T-helper 17 cell (primary cell): ENCODE measurements at places on chromosomes 3 and 15.
A peak's percentile ranks its signal among the peaks of the same experiment; 100 is the strongest.

DNA sequence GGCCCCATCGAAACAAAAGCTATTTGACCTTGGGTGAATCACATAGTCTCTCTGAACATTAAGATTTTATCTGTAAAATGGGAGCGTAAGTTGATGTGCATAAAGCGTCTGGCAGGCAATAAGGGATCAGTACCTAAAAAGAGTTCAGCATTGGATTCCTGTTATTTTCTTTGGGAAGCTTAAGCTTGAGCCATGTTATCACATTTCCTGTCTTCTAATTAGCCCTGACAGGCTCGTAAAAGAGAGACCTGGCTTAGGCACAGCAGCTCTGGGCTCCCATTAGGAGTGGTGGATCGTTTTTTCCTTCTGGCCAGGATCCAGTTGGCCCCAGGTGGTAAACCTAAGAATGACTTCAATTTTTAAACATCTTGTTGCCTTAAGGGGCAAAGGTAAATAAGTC, 26.0 kb upstream of the CA12 start:
- no peak for DNase-seq

DNA sequence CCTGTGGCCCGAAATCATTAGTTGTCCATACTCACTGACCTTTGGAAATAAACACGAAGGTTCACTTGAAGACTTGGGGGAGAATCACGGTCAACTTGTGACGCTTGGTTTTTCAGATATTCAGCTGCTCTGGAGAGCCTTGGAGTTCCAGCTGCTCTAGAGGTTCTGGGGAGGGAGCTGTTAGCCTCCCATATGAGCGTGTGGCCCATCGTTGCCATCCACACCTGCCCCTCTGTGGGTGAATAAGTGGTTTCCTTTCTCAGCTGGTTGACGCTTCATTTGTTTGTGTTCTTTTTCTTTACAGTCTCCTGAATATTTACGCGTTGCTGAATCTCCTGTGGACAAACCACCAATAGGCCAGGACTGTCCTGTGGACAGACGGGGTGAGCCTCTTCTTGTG, 35.6 kb downstream of the APBA2 start:
- no peak for DNase-seq

GRCh38 chr3:106006001-106006400, 137.2 kb upstream of the CBLB start:
- DNase-seq: no peak

GRCh38 chr15:64478863-64479262, 18.5 kb downstream of the ZNF609 start:
- no peak for DNase-seq

DNA sequence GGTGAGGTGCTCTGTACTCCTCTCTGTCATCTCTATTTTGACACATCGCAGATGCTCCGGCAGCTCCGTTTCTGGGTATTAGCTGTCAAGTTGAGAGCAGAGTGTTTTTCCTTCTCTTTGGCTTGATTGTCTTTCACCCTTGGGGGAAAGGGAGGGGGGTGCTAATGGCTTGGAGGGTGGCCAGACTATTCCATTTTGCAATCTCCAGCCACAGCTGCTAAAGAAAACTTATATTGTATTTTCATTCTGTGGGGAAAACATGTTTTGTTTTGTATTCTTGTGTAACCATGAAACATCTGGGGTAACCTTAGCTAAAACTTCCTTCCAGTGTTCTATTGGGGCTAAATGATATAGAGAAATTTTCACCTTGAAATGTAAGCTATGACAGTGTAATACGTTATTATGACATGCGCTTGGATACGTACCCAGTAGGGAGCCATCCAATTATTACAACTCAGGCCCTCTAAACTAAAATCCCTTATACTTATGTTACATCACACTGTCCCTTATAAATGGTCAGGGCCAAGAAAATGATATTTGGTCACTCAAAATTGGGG, 14.0 kb upstream of the LARP6 start:
- no peak for DNase-seq

GRCh38 chr3:133825969-133826727, 20.5 kb downstream of the SRPRB start:
- no peak for DNase-seq

DNA sequence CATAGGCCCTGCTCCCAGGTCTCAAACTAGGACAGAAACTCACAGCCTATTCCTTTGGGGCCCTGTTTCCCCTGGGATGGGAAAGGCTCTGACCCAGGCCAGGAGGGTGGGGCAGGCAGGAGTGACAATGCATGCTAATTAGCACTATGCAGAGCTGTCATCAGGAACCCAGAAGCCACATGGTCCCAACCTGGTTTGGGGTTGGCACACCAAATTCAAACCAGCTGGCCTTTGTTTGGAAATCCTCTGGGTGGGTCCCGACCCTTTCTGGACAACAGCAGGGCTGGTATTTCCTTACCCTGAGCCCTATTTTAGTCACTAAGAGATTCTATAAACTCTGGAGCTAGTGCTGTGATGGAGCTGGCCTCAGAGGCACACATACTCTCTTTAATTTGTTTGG, 166.2 kb downstream of the LRTM1 start:
- no peak for DNase-seq

DNA sequence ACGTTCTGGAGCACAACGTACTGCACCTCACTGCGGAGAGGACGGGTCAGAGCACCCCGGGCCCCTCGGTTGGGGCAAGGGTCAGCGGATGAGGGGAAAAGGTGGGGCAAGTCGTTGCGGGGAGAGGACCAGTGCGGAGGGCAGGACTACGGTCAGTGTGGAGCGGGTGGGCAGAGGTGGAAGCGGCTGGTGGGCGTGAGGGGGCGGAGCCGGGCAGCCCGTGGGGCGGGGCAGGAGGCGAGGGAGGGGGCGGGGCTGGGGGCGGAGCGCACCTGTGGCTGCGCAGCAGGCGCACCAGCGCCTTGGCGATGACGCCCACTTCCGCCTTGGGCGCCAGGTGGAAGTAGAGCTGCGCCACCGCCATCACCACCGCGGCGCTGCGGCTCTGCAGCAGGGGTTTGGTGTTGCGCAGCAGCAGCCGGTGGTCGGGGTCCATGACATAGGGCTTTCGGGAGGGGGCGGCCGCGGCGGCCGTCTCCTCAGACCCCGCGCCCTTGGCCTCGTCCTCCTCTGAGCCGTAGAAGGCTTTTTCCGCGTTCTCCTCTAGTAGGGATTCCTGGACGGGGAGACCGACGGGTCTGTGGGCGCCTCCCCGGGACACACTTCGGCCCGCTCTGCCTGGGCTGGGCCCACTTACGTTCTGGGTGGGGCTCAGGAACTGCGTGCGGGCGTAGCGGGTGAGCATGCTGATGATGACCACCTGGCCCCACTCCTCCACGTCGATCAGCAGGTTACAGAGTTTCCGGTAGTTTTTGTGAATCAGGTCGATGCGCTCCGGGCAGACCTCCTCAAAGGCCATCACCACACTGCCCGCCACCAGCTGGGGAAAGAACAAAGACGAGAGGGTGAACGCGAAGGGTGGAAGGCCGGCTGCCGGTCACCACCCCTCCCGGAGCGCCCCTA, 29.2 kb downstream of the AP3B2 start:
- DNase-seq: peak; percentile 66

GRCh38 chr3:148583793-148584192, 113.9 kb upstream of the AGTR1 start:
- no peak for DNase-seq

DNA sequence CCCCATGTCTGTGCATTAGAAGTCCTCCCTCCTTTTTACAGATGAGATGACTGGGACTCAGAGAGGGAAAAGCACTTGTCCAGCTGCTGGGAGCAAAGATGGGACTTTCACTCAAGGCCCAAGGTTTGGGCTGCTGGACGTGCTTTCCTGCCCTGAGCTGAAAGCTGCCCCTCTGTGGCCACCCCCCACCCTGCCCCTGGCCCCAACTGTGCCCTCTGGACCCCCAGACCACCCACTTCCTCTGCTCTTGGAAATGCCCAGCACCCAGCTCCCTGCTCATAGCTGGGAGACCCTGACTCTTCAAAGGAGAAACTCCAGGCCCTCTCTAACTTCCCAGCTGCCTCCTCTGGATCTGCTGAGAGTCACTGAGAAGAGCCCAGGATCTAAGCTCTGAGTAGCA, 20.7 kb downstream of the GRIP2 start:
- DNase-seq: no peak

DNA sequence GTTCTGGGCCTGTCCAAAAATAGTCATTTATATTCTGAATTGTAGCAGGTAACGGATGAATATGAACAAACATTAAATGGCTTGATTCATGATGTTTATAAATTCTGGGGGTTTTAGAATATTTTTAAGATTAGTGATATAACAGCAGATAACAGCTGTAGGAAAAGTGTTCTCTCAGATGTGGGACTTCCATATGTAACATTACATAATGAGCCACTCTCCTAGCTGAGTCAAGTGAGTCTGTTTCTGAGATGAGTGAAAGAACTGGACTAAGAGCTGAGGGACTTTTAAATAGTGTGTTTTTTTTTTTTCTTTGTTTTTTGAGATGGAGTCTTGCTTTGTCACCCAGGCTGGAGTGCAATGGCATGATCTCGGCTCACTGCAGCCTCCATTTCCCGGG, 13.9 kb downstream of the YEATS2 start:
- DNase-seq: no peak

GRCh38 chr3:45904931-45905330, 18.6 kb downstream of the CCR9 start:
- no peak for DNase-seq

DNA sequence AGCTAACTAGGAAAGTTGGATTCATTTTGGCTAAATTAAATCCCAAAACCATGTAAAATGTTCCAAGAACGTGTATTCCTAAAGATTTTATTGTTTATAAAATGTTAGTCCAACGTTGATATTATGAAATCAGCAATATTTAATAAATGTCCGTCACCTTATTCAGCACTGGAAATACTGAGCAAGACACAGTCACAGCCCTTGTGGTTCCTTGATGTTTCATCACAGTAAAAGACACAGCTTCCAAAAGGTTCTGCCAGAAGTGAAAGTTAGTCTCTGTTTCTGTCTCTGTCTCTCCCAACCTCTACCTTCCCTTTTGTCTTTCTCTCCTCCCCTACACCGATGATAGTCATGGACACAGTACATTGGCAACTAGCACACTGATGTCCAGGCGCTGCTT, 82.2 kb upstream of the BOC start:
- no peak for DNase-seq

DNA sequence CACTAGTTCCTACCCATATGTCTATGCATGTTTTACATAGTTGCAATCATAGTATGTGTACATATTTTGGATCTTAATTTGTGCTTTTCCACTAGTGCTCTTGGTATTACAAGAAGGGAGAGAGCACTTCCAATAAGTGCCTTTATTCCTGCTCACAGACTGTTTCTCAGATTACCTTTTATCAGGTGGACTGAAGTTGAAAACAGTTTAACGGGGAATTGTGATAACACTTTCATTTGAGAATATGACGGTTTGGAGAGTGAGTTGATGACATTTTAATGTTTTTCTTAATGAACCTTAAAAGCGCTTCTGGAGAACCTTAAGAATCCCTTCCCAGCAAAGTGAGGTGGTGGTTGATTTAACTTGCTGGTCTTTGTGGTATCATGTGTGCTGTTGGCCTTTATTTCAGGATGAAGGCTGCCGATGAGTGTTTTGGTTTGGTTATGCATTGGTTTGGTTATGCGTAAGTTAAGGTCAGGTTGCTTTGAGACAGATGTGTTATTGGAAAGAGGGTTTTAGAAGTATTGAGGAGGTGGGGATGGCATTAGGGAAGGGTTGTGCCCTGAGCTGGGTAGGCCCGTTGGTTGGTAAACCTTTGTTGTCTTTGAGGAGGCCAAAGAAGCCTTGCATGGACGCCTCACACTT, 2.8 kb downstream of the EDEM1 start:
- DNase-seq: no peak

DNA sequence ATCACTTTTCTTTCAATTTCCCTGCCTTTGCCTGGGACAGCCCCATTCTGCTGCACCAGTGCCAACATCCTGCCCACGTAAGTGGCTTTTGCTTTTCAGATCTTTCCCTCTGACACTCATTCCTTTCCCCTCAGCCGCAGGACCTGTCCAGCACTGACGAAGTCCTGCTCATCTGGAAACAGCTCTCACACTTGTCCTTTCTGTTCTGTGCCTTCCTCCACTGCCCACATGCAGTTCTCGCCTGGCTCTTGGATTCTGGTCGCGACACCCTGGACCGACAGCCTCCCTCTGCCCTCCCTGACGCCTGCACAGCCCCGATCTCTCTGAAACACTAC, 99.7 kb downstream of the ADCY5 start:
- DNase-seq: no peak

- no peak for DNase-seq
Observed at GRCh38 chr15:86919581-86919980, 839.9 kb downstream of the AGBL1 start.

GRCh38 chr3:128069271-128069670, 17.0 kb downstream of the SEC61A1 start:
- no peak for DNase-seq

GRCh38 chr3:5017925-5018531, 38.8 kb downstream of the BHLHE40 start:
- no peak for DNase-seq

DNA sequence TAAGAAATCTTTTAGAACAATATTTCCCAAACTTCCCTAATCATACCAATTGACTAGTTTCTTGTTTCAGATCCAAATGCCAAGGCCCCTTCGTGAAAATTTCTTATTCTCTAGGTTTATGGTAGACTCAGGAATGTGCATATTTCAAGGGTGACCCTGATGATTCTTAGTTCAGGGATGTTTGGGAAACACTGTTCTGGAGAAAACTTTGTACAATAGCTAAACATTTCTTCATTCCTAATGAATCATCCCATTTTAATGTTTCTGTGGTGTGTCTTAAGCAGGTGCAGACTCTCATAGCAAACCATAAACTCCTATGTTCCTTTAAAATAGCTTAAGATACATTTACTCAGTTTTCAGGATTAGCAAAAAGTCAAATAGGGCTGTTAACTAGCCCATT, 314.5 kb downstream of the TIGIT start:
- no peak for DNase-seq

- no peak for DNase-seq
Observed at GRCh38 chr15:83283138-83283812, 1.2 kb downstream of the BNC1 start.

GRCh38 chr3:149258298-149258697, 36.7 kb upstream of the CP start:
- no peak for DNase-seq

GRCh38 chr15:29123171-29123570, 146.5 kb downstream of the NSMCE3 start:
- DNase-seq: no peak

- no peak for DNase-seq
Observed at GRCh38 chr15:77659350-77660321, 26.9 kb upstream of the LINGO1 start.

GRCh38 chr15:99614749-99615288, 49.0 kb downstream of the MEF2A start:
- no peak for DNase-seq

DNA sequence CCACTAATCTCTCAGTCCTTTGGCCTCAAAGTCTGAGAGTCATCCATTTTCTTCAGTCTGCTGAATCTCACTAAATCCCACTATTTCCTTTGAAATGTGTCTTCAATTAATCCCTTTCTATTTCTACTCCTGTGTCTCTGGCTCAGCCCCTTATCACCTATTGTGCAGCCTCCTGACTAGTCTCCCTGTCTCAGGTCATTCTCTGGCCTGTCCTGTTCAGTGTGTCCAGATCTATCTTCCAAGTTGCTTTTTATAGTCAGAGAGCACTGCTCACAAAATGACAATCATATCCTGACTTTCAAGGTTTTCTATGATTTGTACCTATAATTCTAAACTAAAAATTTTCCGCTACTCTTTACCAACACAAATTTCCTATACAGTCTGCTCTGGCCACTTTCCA, 7.6 kb downstream of the ROPN1 start:
- no peak for DNase-seq
